ENCODE measurements at places on chromosomes 3 and 15.

DNA sequence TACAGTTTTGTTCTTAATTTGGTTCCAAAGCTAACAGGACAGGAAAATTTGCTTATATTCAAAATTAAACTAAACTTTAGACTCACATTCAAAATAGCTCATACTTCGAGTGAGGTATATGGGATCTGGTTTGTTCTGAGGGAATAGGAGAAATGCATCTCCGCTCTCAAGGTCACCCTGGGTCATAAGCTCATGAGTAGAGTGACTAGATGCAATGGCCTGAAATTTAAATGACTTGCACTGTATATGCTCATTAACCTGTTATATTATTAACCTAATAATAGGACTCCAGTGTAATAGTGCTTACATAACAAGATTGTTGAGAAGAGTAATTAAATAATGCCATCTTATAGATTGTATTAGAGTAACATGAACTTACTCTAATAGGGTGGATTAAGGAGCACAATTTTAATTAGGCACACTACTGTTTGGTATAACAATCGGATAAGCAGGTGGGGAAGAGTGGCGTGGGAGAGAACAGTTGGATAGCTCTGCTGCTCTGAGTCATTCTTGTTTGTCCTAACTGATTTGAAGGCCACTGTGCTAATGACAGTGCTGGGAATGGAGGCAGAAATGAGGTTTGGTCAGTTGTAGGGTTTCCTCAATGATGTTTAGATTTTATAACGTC, 5.2 kb downstream of the NKTR start:
- no peak for DNase-seq

DNA sequence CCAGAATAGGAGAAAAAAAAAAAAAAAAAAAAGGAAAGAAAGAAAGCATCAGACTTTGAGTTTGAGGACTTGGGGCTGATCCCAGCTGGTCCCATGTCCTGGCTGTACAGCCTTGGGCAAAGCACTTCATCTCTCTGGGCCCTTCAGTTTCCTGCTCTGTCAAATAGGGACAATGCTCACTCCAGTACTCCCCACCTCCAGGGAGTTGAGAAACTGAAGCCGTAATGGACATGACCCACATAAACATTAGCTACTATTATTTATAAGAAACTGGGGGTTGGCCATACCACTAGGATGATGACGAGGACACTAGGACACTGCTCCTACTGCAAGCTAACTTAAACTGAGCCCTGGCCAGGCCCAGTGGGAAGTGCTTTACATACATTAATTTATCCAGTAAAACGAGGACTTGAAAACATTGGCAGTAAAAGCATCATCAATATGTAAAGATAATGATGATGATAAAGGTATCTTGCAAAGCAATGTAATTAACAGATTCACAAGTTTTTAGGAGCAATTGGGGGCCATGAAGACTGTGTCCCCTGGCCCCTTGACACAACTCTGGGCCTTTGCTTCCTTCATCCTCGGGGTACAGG, 22.9 kb upstream of the SMAD6 start:
- no peak for DNase-seq

DNA sequence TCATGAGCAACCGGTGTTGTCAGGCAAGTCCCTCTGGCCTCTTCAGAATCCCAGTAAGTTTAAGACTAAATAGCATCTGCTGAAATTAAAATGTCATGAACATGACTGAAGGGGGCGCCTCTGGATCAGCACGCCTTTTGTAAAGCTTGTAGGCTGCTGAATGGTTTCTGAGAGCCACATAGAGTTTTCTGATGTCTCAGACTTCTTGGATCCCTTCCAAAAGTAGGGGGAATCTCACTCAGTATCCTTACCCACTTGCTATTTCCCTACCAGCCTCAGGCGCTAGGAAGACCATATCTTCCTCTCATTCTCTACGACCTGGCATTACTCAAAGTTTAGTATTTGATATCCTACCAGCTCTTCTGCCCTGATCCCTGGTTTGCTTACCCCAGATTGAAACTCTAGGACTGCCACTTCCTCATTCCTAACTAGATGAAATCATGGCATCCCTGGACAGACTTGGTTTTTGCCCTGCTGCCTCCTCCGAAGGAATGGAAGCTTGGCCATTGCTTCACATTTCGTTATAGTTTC, 62.7 kb upstream of the CD47 start:
- DNase-seq: no peak

DNA sequence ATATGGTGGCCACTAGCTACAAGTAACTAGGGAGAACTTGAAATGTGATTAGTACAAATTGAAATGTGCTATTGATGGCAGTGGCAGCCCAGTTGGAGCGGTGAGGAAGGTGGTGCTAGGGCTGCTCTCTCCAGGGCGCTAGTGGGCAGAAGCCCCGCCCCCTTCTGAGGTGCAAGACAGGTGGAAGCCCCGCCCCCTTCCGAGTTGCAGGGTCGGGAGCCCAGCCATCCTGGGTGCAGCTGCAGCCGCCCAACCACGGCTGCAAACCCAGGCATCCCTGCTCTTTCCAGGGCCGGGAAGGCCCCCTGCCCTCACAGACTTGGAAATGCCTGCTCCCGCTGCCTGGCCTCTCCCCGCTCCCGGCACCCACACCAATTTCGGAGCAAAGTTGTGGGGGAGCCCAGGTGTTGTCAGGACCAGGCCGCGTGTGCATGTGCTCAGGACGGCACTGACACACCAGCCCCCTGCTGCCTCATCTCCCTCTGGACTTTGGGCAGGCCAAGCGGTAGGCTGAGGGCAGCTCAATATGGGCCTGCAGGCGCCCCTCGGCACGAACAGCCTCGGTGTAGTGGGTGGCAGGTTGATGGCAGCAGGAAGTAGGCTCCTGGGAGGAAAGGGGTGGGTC, 10.0 kb downstream of the ATR start:
- DNase-seq: no peak

DNA sequence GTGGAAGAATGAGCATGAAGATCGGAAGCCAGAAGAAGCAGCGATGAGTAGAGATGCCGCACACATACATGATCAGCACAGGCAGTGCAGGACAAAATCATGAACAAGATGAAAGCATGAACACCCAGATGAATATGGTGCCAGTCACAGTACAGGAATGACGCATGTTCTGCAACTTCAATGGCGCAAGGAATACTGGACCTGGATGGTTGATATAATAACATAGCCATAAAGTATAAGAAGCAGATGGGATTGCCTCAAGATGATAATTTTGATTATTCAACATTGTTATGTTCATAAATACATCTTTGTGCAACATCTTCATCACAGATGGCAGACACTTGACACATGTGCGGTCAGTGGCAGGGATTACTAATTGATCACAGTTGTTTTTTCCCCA, 59.7 kb upstream of the SLCO3A1 start:
- no peak for DNase-seq

- DNase-seq: no peak
These were observed 49.8 kb upstream of the RGMA start for GRCh38 chr15:93138681-93139250.

GRCh38 chr3:102972350-102972749, 537.5 kb downstream of the ZPLD1 start:
- no peak for DNase-seq

GRCh38 chr3:150370999-150371398, 37.1 kb upstream of the TSC22D2 start:
- no peak for DNase-seq

GRCh38 chr3:128483657-128484403, 9.2 kb downstream of the GATA2 start:
- DNase-seq: no peak

- DNase-seq: no peak
These were observed 64.5 kb downstream of the KLHL25 start for GRCh38 chr15:85730001-85730820.

DNA sequence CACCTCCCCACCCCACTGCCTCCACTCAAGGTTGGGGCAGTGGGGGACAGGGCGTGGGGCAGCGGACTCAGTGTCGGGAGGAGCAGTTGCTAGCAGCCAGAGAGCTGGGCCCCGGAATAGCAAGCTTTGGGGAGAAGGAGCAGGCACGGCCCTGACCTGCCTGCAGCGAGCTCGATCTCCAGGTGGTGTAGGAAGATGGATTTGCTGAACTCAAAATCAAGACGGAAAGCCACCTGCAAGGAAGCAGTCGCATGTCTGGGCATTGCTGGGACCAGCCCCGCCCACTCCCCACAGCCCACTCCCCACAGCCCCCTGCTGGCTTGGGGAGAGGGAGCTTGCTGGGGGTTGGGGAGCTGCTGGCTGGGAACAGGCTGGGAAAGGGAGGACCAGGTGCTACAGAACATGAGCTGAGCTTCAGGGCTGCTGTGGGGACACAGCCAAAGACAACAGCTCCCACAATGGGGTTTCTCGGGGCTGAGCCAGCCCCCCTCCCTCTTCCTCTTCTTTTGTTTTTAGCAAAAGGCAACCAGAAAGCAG, 38.0 kb downstream of the FEM1B start:
- no peak for DNase-seq

GRCh38 chr15:92638709-92639365, 16.7 kb downstream of the FAM174B start:
- no peak for DNase-seq

- no peak for DNase-seq
These were observed 18.6 kb upstream of the IREB2 start for GRCh38 chr15:78419367-78419766.

- no peak for DNase-seq
These were observed 939 bp downstream of the PPIB start for GRCh38 chr15:64161688-64162477.

DNA sequence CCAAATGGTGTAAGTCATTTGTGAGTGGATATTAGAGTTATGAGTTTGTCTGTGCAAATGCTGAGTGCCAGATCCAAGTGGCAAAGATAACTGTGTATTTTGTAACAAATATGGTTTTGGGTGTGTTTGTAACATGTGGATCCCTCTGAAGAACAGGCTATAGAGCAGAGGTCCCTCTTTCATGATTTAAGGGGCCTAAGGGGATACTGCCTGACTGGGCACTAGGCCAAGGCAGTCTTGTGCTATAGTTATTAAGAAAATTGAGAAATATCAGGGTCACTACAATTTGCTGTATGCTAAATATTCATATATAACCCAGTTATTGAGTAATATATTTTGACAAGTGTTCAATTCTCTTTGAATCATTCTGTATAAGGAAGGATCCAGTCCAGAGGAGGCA, 555.6 kb upstream of the RGMA start:
- DNase-seq: no peak

GRCh38 chr3:53216723-53217122, 39.1 kb downstream of the TKT start:
- no peak for DNase-seq

DNA sequence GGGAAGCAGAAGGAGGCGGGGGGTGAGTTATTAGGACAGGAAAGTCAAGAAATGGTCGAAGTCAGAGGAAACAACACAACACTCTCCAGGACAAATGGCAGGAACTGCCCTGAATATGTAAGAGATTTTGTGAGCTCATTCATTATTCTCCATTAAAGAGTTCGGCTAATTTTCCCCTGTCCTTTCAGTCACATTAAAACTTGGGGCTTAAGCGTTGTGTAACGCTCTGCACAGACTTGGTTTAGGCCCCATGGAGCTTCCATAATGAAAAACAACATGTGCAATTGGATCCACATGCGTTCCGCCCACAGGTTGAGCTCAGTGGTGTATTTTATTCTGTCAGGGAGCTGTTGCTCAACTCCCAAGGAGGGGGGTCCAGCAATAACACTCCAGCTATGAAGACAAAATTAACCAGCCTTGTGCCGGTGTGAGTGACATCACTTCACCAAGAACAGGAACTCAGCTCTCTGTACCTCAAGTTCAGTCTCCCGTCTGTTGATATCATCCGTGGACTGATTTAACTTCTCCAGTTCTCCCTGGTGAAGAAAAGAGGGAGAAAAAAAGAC, 2.3 kb downstream of the SH3BP5 start:
- DNase-seq: peak; percentile 29

GRCh38 chr15:59105854-59106253, 908 bp downstream of the CCNB2 start:
- DNase-seq: no peak

DNA sequence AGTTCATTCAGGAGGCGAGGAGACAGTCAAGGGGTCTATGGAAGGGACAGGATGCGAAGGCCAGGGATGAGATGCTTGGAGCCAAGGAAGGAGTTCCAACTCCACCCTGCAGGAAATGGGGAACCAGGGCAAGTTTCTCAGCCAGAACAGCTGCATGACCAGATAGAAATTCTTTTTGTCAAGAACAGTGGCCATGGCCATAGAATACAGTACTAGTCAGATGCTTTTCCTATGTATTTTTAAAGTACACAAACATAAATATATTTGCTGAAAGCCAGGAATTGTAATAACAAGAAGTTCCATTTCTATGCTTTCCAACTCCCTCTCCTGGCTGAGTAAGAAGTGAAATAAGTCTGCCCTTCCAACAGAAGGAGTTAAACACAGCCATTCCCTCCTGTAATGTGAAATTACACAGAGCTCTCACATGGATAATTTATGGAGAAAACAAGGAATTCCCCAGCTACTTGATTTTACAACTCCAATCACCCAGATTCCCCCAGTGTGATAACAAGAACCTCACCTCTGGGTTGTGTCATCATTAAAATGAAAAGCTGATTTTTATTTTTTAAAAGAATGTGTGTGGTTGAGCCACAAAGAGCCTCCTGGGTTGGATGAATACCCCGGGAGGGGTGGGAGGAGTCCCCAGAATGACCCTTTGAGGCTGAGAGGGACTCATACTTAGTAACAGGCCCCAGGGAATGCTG, 124.6 kb upstream of the ARHGEF3 start:
- no peak for DNase-seq

- no peak for DNase-seq
These were observed 85.4 kb upstream of the LIPC start for GRCh38 chr15:58346361-58346760.

GRCh38 chr3:71433631-71434030, 149.9 kb downstream of the FOXP1 start:
- no peak for DNase-seq

GRCh38 chr3:120496278-120497002, 45.6 kb upstream of the FSTL1 start:
- no peak for DNase-seq

GRCh38 chr3:99505646-99506269, 132.6 kb upstream of the COL8A1 start:
- peak; percentile 40 for DNase-seq

DNA sequence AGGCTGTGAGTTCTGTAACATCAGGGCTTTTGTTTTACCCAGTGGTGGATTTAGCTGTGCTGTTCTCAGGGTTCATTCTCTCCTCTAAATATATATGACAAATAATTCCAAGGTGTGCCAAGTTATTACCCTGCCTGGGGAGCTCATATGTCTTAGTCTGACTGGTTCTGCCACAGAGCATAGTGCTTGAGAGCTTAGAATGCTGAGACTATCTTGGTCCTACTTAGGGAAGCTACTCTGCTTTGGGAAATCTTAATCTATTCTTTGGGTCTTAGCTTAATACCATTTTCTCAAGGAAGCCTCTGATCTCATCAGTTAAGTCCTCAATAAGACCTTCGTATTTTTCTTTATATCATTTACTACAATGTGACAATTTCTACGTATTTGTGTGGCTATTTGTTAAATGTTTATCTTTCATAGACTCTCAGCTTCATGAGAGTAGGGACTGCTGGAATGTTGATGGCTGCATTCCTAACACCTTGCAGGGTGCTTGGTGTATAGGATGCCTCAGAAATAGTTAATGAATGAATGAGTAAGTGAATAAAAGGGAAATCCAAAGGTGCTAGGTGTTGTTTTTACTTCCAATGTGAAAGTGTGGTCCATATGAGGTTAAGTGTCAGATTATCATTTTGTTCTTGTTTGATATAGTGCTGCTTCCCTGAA, 1.8 kb downstream of the OTOL1 start:
- DNase-seq: no peak

GRCh38 chr3:15014606-15015328, 50.3 kb downstream of the MRPS25 start:
- no peak for DNase-seq

GRCh38 chr3:66489581-66489980, 11.2 kb downstream of the LRIG1 start:
- DNase-seq: no peak

- peak; percentile 44 for DNase-seq
These were observed 1.3 kb downstream of the ZNF710 start for GRCh38 chr15:90002428-90002844.

All from left ventricle myocardium inferior (tissue), 1 donor.